ENCODE measurements at places on chromosomes 12 and 14.
A peak's percentile ranks its signal among the peaks of the same experiment; 100 is the strongest.

DNA sequence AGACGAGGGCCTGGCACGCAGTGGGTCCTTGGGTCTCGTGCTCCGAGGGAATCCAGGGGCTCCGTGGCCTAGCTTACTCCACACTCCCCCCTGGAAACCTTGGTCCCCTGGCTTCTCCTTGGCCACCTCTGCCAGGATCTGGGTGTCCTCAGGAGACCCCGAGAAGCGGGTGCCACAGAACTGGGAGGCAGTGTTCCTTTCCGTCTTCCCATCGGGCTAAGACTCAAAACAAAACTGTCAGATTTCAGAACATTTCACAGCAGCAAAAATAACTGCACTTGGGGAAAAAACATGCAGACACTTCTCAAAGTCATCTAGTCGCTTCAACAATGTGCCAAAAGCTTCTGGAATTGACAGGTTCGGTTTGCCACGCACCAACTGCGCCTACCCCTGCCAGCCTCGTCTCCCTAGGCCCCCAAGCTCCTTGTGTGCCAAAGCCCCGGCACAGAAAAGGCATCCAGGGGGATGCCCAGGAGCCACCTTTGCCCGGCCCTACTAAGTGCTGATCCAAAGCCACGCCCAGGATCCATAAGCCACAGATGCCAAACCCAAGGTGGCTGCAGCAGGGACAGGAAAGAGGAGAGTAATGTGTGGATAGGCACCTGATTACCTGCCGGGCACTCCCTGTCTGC lies 58.4 kb upstream of the DIO3 start:
- no peak for DNase-seq

DNA sequence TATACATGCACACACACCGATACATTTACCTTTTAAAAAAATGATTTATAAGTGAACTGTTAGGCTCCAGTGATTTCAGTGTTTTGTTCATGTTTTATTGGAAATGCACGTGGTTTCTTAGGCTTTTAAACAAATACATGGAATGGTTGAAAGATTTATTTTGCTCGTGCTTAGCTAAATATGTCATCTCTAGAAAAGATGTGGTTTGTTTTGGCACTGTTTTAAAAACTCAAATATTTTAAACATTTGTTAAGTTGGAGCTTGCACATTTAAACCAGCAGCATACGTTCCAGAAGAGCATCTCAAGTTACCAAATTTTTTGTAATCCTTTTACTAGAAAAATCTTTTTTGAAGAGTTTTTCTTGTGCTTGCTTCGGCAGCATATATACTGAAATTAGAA lies 44.5 kb downstream of the FOXA1 start:
- DNase-seq: no peak

- DNase-seq: no peak
Observed at GRCh38 chr12:26319511-26319910, 124.1 kb downstream of the SSPN start.

DNA sequence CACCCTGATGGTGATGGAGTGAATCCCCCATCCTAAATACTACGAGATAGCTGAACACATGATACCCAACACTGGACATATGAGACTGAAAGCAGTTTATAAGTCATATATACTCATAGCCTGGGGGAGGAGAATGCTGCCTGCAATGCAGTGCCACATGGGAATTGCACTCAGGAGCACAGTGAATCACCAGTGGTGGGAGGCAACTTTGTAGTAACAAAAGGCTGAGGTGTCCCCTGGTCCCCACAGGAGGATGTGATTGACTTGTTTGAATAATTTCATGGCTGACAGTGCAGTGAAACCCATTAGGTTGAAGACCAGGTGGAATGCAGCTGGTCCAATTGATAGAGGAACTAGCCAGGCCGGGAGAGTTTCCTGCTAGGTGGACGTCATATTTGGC lies 20.2 kb downstream of the CCDC38 start:
- no peak for DNase-seq

- no peak for DNase-seq
Observed at GRCh38 chr12:131867891-131868675, 26.3 kb upstream of the ULK1 start.

- DNase-seq: peak; percentile 67
Observed at GRCh38 chr12:54220092-54220557, 31.3 kb upstream of the SMUG1 start.

DNA sequence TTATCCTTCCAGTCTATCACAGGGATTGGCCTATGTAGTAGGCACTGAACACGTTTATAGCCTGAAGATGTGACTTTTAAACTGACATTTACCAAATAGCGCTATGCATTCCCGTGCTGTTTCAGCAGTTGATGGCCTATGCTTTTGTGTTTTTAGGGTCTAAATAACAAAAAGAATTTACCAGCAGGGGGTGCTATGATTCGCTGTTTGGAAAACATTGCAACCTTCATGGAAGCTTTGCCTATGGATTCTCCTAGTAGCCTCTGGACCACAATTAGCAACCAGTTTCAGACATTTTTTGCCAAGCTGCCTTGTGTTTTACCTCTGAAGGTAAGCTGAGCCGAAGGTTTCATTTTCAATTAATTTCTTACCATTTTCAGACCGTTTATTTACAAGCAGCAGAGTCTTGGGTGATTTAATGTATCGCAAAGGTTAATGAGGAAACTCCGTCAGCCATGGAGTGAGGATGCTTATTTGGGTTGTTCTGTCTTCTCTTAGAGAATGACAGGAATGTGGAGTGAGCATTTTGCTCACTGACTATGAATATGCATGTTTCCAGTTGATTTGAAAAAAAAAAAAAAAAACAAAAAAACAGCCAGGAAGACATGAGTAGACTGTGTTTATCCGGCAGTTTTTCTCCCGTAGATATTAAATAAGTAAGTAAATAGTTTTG lies 133.1 kb downstream of the PRIMA1 start:
- peak; percentile 15 for DNase-seq

- no peak for DNase-seq
Observed at GRCh38 chr12:92412856-92413255, 267.2 kb upstream of the BTG1 start.

DNA sequence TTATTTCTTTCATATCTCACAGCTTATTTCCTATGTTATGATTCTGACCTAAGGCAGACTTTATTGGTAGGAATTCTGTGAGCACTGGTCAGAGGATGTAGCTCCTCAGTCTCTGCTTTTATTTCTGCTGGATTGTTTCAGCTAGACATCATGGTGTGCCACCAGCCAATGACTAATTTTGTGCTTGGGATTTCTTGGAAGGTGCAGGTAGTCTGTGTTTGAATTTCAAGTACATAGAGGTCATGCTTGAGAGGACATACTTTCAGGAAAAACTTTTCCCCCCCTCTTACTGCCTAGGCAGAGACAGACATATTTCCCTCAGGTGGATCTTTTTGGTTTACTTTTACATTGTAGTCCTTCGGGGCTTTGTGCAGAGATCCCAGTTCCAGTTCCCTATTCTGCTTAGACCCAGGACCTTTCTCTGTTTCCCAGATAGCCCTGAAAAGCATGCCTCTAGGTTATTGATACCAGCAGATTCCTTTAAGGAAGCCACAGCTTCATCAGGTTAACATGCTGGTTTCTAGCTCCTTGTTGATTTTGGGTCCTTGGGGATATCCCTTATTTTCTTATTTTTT lies 28.6 kb downstream of the BRMS1L start:
- DNase-seq: no peak

GRCh38 chr12:3263939-3264922 lies 187.1 kb downstream of the TSPAN9 start:
- no peak for DNase-seq

GRCh38 chr14:90649083-90649482 lies 167.1 kb downstream of the TTC7B start:
- DNase-seq: no peak

DNA sequence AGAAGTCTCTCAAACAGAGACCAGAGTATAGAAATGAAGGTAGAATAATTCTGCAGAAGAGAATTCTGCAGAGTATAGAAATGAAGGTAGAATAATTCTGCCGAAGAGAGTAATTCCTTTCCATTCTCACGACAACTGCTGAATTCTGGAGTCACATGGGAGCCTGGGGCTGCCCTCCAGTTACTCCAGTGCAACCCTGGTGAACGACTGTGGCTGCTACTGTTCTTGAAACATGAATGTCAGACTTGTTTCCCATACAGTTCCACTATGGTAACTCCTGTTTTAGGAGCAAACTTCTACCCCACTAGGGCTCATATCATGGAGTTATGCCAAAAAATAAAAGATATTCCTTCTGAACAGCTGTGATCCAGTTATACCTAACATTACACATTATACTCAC lies 164.4 kb downstream of the KICS2 start:
- DNase-seq: no peak

DNA sequence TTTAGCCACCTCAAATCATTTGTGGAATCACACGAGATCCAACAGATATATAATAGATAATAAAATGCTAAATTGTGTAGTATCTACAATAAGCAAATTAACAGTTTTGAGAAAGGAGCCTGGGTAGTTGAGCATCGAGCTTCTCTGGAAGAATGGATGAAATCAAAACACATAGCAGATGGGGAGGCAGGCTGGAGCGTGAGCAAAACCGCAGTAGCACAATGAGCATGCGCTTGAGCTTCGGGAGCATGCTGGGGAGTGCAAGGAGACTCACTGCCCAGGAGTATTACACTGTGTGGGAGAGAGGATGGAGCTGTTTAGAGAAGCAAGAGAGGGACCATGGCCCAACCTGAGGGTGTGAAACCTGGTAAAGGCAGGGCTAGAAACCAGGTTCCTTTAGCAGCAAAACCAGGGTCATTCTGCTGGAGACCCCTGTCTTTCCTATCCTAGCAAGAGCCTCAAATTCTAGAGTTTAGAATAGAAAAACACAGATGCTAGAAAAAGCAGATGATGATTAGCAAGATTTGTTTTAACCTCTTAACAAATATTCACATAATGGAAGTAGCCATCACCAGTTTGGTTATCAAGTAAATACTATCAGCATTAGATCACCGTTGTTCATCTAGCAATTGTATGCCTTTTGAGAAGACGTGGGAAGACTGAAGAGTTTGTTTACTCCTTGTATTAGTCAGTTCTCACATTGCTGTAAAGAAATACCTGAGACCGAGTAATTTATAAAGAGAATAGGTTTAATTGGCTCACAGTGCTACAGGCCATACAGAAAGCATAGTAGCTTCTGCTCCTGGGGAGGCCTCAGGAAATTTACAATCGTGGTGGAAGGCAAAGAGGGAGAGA lies 484.8 kb downstream of the EGLN3 start:
- no peak for DNase-seq

DNA sequence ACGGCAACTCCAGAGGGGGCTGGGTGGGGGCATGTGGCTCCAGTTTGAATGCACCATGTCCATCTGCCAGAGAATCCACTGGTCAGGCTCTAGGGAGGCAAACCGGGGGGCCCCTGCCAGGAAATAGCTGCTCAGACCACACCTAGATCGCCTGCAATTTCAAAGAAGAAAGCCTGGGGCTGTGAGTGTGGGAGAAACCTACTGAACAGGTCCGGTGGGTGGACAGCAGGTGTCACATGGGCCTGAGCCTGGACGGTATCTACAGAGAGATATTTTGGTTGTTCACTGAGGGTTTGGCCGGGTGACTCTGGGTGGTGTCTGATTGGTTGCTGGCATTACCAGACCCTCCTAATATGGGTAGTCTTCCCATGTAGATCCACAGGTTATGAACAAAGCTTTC lies 32.0 kb downstream of the DAO start:
- DNase-seq: no peak

DNA sequence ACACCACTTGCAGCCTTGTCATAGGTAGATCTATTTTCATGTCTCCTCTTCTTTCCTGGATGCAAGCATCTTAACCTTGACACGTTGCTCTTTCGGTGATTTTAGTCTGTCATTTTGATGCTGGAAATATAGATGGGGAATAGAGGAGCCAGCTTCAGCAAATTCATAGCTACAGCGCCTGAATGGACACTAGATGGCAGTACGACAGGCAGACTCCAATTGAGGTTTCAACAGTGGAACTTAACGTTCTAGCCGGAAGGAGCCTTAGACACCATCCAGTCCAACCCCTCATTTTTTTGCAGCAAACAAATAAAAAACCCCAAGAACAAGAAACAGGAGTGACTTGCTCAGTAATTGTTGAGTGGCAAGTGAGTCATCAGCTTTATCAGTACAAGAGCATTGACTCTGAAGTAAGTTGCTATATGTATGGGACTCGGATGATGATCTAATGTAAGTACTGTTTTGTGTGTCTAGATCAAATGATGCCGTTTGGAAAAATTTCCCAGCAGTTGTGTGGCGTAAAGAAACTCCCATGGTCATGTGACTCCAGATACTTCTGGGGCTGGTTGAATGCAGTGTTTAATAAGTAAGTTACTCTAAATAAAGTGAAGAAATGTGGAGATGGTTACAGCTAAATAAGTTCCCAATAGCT lies 9.0 kb downstream of the DMAC2L start:
- peak; percentile 76 for DNase-seq

DNA sequence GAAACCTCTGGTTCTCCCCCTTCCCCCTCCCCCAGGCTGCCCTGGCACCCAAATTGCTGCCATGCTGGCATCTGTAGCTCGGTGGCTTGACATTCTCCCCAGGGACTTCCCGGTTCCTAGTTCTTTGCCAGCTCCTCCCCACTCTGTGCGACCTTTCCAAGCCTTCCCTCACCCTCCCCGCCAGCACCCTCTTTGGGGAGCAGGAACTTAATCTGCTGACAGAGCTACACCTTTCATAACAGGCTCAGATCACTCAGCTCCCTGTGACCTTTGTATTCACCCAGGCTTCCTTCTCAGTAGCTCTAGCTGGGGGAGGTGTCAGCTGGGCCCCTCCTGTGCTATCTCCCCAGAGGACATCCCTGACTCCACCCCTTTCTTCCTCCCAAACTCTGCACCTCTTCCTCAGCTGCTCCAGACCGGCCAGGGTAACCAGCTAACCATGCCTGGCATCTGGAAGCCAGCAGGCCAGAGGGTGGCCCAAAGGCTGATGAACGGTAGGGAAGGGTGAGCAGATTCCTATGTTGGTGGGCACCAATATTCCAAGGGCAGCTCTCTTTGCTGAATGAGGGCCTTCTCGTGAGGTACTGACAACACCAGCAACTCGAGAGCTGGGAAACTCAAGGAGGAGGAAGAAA lies 1.8 kb upstream of the COX14 start:
- peak; percentile 58 for DNase-seq

DNA sequence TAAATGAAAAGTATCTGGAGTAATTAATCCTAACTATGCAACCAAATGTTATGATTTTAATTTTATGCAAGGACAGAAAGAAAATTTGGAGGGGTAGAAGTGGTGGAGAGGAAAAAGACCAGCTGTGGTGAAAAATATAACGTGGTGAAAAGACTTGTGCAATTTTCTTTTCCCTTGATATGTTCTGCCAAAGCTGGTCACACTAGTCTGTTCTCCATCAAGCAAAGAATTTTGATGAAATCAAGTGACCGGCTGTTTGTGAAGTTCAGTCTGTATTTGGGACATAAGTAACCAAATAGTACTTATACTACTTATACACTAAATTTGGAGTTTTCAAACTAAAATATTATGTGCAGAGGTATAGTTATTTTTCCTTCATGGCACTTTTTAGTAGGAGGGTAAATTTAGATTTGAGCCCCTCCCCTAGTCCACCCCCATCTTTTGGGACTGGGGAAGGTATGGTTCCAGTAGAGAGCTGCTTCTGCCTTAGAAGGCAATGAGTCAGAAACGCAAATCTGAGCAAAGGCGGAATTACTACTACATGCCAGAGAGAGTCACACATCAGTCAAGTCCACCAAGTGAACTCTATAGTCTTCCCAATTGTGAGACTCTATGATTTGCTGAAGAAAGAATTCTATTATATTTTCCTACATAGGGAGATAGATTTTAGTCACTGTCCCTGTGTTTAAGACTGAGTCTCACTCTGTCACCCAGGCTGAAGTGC lies 229.7 kb downstream of the SLC25A21 start:
- DNase-seq: no peak

All from germinal center (tissue), 1 donor.